ENCODE measurements at places on chromosomes 7 and 10. TPM values are rescaled to one million over a fixed set of nuclear protein-coding genes. Genes with fewer than 3 reads are reported as not detected.
A peak's percentile ranks its signal among the peaks of the same experiment; 100 is the strongest.

GRCh38 chr7:127525866-127526480 lies 59.4 kb downstream of the GCC1 start:
- DNase-seq, result no peak

DNA sequence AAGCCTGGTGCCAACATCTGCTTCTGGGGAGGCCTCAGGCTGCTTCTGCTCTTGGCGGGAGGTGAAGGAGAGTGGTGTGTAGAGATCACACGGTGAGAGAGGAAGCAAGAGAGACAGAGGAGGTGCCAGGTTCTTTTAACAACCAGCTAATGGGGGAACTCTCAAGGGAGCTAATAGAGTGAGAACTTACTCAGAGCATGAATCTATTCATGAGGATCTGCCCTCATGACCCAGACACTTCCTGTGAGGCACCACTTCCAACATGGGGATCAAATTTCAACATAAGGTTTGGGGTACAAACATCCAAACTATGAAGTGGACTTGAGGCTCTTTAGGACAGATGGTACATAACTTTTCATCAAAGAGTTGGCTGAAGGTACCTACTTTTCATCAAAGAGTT lies 5.1 kb upstream of the ZNF32 start:
- DNase-seq, result no peak

The GPR22 gene
- 0.30 TPM for polyA plus RNA-seq

The CDK14 gene
- polyA plus RNA-seq, result 28.6 TPM

DNA sequence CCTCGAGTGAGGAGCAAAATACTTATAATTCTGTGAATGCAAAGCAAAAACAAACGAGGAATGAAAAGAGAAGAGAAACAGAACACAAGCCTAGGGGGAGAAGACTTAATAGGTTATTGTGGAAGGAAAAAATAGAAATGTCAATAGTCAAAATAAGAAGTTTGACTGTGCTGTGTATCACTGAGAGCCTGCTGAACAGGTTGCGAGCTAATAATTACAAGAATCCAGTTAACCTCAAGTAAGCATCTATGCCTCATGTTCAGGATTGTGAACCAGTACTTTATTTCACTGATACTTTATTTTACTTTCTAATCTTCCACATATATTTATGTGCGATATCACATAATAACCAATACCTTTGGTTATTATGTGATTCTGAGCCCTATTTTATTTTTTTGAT lies 316.7 kb downstream of the OTUD1 start:
- DNase-seq, result peak; percentile 31

GRCh38 chr10:80739963-80740715 lies 202.4 kb downstream of the SH2D4B start:
- no peak for DNase-seq

DNA sequence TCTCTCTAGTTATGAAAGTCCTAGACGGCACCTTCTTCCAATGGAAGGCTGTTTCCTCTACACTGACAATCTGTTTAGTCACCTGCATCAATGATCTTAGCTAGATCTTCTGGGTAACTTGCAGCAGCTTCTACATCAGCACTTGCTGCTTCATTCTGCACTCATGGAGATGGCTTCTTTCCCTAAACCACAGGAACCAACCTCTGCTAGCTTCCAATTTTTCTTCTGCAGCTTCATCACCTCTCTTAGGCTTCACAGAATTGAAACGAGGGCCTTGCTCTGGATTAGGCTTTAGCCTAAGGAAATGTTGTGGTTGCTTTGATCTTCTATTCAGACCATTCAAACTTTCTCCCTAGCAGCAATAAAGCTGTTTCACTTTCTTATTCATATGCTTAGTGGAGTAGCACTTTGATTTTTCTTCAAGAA lies 24.6 kb downstream of the NAMPT start:
- no peak for DNase-seq

DNA sequence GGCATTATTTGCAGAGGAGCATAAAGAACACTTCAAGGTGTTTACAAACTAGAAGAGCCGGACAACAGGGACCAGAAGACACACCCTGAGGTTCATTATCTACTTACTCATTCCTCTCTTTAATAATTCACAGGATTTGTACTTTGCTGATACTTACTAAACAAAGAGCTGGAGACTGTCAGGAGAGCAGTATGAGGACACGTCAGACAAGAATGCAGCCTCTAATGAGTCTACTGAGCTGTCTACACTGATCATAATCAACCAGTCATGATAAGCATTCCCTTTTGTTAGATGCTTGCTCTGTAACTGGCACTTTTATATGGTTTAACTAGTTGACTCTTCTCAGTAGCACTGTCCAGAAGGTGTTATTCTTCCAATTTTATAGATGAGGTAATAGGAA lies 243.3 kb upstream of the CDC14C start:
- DNase-seq, result no peak

DNA sequence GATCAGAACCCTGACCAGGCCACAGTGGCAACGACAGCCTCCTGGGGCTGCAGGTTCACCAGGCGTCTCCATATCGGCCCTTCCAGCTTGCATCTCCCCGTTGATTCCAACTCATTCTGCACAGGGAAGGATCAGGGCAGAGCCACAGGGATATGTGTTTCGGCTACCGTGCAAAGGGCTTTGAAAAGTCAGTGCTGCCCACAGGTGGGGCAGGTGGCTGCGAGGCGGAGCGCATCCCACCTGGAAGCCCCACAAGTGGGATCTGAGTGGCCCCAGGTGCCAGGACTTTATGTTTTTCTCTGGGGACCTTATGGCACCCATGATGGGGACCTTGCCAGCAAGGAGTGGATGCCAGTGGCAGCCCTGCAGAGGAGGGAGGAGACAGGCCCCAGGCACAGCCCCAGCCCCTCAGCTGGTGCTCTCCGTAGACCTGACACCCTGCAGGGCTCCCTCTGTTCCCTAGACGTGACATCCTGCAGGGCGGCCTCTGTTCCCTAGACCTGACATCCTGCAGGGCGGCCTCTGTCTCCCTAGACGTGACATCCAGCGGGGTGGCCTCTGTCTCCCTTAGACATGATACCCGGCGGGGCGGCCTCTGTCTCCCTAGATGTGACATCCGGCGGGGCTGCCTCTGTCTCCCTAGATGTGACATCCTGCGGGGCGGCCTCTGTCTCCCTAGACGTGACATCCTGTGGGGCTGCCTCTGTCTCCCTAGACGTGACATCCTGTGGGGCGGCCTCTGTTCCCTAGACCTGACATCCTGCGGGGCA lies 189.4 kb downstream of the ELFN1 start:
- no peak for DNase-seq

Measured in left renal pelvis (tissue), 4 donors.